Vagina (tissue), 2 donors: ENCODE measurements at places on chromosomes 4 and X.

DNA sequence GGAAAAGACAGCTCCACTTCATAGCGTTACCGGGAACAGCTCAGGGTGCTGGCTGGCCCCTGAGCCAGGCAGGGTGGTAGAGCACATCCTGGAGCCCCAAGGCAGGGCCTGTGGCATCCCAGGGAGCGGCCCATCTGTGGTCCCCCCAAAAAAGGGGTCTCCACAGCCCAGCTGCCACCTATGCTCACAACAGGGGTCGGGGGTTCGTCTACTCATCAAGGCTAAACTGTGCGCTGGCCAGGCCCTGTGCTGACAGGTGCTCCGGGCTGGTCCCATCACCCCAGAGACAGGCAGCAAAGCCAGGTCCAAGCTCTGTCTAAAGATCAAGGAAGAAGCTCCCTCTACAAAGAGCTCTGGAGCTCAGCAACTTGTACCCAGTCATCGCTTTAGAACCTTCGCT, 77.9 kb downstream of the DCTD start:
- H3K27ac ChIP-seq = no peak overlapping the region
- DNase-seq = no peak
- no peaks in the 10 kb centered on the region for H3K36me3 ChIP-seq

GRCh38 chr4:70958681-70959080, 34.8 kb upstream of the DCK start:
- H3K27ac ChIP-seq = no peak overlapping the region
- no peak overlapping the region for H3K4me3 ChIP-seq
- peaks cover 9% of the 10 kb centered on the region for H3K36me3 ChIP-seq
- no peaks in the 10 kb centered on the region for H3K27me3 ChIP-seq
- no peaks in the 10 kb centered on the region for H3K4me1 ChIP-seq

DNA sequence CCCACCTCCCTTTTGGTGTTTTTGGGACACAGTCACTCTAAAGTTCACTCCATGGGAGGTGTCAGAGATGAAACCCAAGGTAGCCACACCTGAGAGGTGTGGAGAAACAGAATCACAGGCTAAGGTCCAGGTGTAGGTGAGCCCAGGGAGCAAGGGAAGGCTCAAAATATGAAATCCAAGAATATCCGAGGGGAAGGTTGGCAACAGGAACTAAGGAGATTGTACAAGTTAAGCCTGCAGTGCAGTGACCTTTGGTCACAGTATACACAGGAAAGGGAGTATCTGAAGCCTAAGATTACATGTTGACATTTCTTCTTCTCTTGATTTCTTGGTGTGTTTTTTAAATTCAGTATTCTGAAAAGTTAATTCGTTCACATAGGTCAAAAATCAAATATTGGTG, 46.5 kb downstream of the PHF8 start:
- no peaks in the 10 kb centered on the region for H3K4me1 ChIP-seq
- H3K27me3 ChIP-seq = no peaks in the 10 kb centered on the region
- no peaks in the 10 kb centered on the region for H3K36me3 ChIP-seq
- H3K4me3 ChIP-seq = no peak overlapping the region
- no peak overlapping the region for H3K27ac ChIP-seq

DNA sequence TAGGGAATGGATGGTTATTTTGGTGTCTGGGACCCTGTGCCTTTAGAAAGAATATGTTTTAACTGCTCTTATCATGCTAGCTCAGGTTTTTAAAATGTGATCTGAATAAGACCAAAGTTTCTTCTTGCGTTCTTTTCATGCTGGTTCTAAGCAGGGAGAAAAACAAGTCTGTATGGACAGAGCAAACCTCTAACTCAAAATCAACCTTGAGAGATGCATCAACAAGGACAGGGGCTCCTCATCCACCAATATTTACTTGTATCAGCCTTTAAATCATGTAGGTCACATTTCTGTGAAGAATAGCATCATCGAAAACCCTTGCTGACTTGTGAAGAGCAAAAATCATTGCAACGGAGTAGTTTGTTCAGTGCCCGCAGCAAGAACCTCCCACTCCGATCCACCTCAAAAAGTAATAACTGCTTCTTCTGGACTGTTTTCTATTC, 1.2 kb downstream of the ATP10D start:
- no peak for DNase-seq
- H3K36me3 ChIP-seq = no peaks in the 10 kb centered on the region
- peak overlapping the region; percentile 67 for H3K4me3 ChIP-seq

- no peak for DNase-seq
- H3K27me3 ChIP-seq = no peaks in the 10 kb centered on the region
- no peak overlapping the region for H3K4me3 ChIP-seq
- no peaks in the 10 kb centered on the region for H3K4me1 ChIP-seq
Measured at GRCh38 chr4:14809203-14809602, 193.1 kb upstream of the CPEB2 start.

GRCh38 chr4:98801259-98801725, 127.6 kb downstream of the EIF4E start:
- no peaks in the 10 kb centered on the region for H3K27me3 ChIP-seq
- H3K4me1 ChIP-seq = no peaks in the 10 kb centered on the region
- no peak for DNase-seq
- no peaks in the 10 kb centered on the region for H3K36me3 ChIP-seq

DNA sequence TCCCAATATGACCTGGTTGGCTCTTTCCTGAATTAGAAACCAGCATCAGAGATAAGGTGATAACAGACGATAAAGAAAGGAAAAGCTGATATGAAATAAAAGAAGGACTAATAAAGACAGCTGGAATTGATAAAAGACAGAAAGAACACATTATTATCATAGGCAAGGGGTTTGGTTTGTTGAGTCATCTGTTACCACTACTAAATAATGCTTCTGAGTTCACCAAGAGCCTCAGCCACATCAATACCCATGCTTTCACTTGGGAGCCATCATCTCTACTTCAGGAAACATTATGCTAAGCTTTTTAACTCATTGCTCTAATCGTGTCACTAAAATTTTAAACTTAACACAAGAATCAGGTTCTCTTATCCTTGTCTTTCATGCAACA, 27.6 kb downstream of the ANXA5 start:
- peak overlapping the region; percentile 17 for H3K27ac ChIP-seq
- no peak overlapping the region for H3K4me3 ChIP-seq
- no peaks in the 10 kb centered on the region for H3K27me3 ChIP-seq
- H3K4me1 ChIP-seq = no peaks in the 10 kb centered on the region
- DNase-seq = no peak

GRCh38 chr4:42954963-42955669, 62.6 kb downstream of the GRXCR1 start:
- H3K4me3 ChIP-seq = no peak overlapping the region
- DNase-seq = no peak
- H3K4me1 ChIP-seq = no peaks in the 10 kb centered on the region
- no peaks in the 10 kb centered on the region for H3K36me3 ChIP-seq

- no peaks in the 10 kb centered on the region for H3K4me1 ChIP-seq
- DNase-seq = no peak
- no peak overlapping the region for H3K27ac ChIP-seq
- no peaks in the 10 kb centered on the region for H3K36me3 ChIP-seq
- no peak overlapping the region for H3K4me3 ChIP-seq
Measured at GRCh38 chr4:26133840-26134239, 187.0 kb upstream of the RBPJ start.

DNA sequence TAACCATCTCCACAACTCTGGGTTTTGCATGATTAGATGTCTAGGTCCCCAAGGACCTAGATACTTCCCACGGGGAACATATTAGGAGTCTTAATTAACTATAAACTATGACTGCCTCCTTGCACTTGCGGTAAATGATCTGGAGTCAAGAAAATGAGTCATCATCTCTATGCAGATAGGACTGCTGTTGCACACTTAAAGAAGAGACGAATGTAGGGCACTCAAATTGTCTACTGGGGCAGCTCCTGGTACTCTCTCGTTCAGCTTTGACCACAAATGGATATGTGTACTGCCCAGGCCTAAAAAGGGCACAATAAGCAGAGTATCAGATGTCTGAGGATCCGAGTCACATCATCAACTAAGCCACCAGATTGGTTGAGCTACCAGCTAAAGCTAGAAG, 1783.4 kb upstream of the AGA start:
- H3K27me3 ChIP-seq = no peaks in the 10 kb centered on the region
- no peaks in the 10 kb centered on the region for H3K4me1 ChIP-seq
- no peak overlapping the region for H3K4me3 ChIP-seq
- no peak overlapping the region for H3K27ac ChIP-seq
- no peak for DNase-seq

GRCh38 chr4:174532445-174532844, 10.2 kb upstream of the HPGD start:
- H3K36me3 ChIP-seq = no peaks in the 10 kb centered on the region
- no peaks in the 10 kb centered on the region for H3K4me1 ChIP-seq
- DNase-seq = no peak
- H3K4me3 ChIP-seq = no peak overlapping the region

DNA sequence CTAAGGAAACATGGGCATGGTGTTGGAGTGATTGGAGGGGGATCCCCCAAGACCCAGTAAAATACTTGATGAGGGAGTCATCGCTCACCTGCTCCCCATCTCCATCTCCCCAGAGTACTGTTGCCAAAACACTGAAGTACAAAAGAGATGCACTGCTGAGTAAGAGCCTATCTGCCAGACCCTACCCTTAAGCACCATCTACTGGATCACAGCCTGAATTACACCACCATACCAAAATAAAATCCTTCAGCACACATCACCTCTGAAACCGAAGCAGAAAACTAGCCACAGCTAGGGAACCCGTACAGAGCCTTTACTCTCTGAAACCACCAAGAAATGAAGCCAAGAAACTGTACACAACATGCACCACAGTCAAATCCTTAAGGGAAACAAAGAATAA, 466.3 kb upstream of the ACTRT1 start:
- no peak overlapping the region for H3K27ac ChIP-seq
- H3K4me1 ChIP-seq = no peaks in the 10 kb centered on the region
- H3K36me3 ChIP-seq = no peaks in the 10 kb centered on the region
- no peak for DNase-seq
- H3K27me3 ChIP-seq = no peaks in the 10 kb centered on the region

- H3K4me3 ChIP-seq = no peak overlapping the region
- no peaks in the 10 kb centered on the region for H3K27me3 ChIP-seq
- H3K4me1 ChIP-seq = peaks cover 13% of the 10 kb centered on the region
Measured at GRCh38 chr4:73917081-73917501, 47.9 kb downstream of the CXCL1 start.

- H3K4me1 ChIP-seq = no peaks in the 10 kb centered on the region
- no peaks in the 10 kb centered on the region for H3K36me3 ChIP-seq
- no peaks in the 10 kb centered on the region for H3K27me3 ChIP-seq
Measured at GRCh38 chrX:132467989-132468388, 20.8 kb downstream of the MBNL3 start.

GRCh38 chr4:104493081-104493831, 1.4 kb downstream of the CXXC4 start:
- H3K36me3 ChIP-seq = no peaks in the 10 kb centered on the region
- no peak overlapping the region for H3K4me3 ChIP-seq

DNA sequence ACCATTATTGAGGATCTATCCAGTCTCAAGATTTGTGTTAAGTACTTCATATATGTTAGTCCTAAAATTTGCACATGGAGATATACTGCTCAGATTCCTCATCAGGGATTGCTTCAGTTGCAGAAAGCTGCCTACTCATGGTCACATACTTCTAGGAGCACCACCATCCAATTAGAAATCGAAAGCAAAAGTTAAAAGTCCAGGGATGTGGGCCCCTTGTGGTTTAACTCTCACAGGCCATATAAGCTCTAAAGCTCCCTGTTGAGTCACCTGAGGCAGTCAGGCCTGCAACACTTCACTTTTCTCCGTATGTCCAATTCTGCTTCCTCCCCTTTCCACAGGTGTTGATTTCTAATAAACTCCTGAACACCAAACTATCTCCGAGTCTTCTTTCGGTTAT, 84.2 kb downstream of the CNOT6L start:
- no peak overlapping the region for H3K4me3 ChIP-seq
- peaks cover 6% of the 10 kb centered on the region for H3K36me3 ChIP-seq
- no peaks in the 10 kb centered on the region for H3K4me1 ChIP-seq
- H3K27ac ChIP-seq = no peak overlapping the region
- DNase-seq = no peak
